ENCODE measurements at places on chromosomes 4 and X.
A peak's percentile ranks its signal among the peaks of the same experiment; 100 is the strongest.

- no peaks in the 10 kb centered on the region for H3K36me3 ChIP-seq
- H3K27ac ChIP-seq: no peak overlapping the region
- no peak overlapping the region for H3K4me3 ChIP-seq
- DNase-seq: no peak
- H3K27me3 ChIP-seq: no peaks in the 10 kb centered on the region
- H3K4me1 ChIP-seq: no peaks in the 10 kb centered on the region
Observed at GRCh38 chrX:9940421-9940820, 26.7 kb upstream of the CLDN34 start.

DNA sequence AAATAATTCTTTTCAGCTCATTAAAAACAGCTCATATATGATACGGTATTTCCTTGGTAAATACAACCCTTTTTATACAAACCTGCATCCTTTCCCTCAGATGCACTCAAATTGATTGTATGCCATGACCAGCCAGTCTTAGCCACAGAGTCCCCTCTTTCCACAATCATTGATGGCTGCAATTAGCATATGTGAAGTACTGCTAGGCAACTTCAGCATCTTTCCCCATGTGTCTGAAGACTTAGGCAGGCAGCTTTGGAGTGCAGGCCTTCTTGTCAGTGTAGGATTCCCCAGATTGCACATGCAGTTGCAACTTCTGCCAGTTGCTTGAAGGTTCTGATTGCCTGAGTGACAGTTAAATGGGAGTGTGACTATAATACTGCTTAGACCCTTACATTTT, 15.6 kb upstream of the MBNL3 start:
- no peak for DNase-seq
- H3K4me3 ChIP-seq: no peak overlapping the region
- no peaks in the 10 kb centered on the region for H3K36me3 ChIP-seq
- no peaks in the 10 kb centered on the region for H3K4me1 ChIP-seq
- peaks cover 5% of the 10 kb centered on the region for H3K27me3 ChIP-seq

DNA sequence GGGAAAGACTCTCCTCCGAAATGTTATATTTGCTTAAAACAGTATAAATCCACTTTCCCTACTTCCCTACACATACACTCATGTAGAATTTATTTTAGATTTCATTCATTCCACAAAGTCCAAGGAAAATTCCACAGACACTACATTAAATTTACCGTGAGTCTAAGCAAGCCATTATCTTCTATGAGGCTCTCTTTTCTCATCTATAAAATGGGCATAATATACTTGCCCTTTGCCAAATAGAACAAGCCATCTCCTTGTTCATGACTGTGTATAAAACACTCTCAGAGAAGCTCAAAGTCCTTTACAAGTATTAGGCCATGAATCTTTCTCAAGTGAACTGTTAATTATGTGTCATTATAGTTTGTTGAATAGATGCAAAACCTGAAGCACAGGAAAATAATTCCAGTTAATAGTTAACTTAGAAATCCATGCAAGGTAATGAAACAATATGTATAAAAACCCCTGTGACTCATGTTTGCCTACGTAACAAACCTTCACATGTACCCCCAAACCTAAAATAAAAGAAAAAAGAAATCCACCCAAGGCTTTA, 10.7 kb downstream of the TEC start:
- H3K27ac ChIP-seq: no peak overlapping the region
- H3K4me3 ChIP-seq: no peak overlapping the region
- H3K4me1 ChIP-seq: no peaks in the 10 kb centered on the region
- H3K36me3 ChIP-seq: no peaks in the 10 kb centered on the region
- H3K27me3 ChIP-seq: no peaks in the 10 kb centered on the region
- no peak for DNase-seq

DNA sequence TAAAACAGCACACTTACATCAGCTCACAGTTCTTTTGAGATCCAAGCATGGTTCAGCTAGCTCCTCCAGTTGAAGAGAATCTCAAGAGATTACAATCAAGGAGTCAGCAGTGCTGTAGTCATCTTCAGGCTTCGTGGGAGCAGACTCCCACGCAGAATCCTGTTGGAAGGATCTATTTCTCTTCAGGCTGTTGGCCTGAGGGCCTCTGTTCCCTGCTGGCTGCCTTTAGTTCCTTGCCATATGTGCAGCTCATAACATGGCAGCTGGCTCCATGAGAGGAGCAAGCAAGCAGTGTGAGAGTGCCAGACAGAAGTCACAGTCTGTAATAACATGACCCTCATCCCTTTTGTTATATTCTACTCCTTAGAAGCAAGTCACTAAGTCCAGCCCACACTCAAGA, 168.6 kb downstream of the COX18 start:
- H3K27me3 ChIP-seq: no peaks in the 10 kb centered on the region
- no peak overlapping the region for H3K4me3 ChIP-seq
- no peaks in the 10 kb centered on the region for H3K4me1 ChIP-seq

DNA sequence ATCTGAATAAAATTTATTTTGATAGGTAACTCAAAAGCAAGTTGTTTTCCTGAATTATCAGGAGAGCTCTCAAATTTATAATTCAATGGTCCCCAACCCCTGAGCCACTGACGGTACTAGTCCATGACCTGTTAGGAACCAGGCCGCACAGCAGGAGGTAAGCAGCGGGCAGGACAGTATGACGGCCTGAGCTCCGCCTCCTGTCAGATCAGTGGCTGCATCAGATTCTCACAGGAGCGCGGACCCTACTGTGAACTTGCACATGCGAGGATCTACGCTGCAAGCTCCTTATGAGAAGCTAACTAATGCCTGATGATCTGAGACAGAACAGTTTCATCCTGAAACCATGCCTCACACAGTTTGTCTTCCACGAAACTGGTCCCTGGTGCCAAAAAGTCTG, 37.9 kb upstream of the SEC24B start:
- no peaks in the 10 kb centered on the region for H3K27me3 ChIP-seq
- H3K27ac ChIP-seq: no peak overlapping the region
- DNase-seq: no peak

GRCh38 chrX:1170243-1170642, 42.2 kb downstream of the CRLF2 start:
- H3K4me3 ChIP-seq: no peak overlapping the region
- no peaks in the 10 kb centered on the region for H3K4me1 ChIP-seq
- no peak overlapping the region for H3K27ac ChIP-seq
- H3K27me3 ChIP-seq: no peaks in the 10 kb centered on the region
- H3K36me3 ChIP-seq: no peaks in the 10 kb centered on the region

- no peak overlapping the region for H3K27ac ChIP-seq
- H3K4me1 ChIP-seq: no peaks in the 10 kb centered on the region
- peak overlapping the region; percentile 60 for H3K4me3 ChIP-seq
- DNase-seq: no peak
- H3K36me3 ChIP-seq: no peaks in the 10 kb centered on the region
Observed at GRCh38 chr4:104424989-104425388, 69.7 kb downstream of the CXXC4 start.

DNA sequence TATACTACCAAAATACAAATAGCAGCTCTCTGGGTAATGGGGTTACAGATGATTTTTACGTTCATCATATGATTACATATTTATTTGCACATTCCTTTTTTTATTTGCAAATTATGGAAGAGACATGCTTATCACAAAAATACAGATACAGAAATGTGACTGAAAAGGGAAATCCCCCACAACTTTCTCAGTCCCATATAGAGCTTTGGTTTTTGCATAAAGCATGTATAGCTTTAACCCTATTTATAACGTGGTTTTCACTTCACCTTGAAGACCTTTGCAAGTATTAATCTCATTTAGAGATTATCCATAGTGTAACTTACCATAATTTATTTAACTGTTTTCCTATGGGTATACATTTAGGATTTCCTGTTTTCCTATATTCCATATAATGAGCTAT, 55.4 kb downstream of the PDK3 start:
- no peaks in the 10 kb centered on the region for H3K36me3 ChIP-seq
- H3K4me1 ChIP-seq: no peaks in the 10 kb centered on the region
- no peak overlapping the region for H3K4me3 ChIP-seq

GRCh38 chr4:19583827-19584569, 667.7 kb upstream of the SLIT2 start:
- no peak overlapping the region for H3K4me3 ChIP-seq
- no peak overlapping the region for H3K27ac ChIP-seq
- DNase-seq: no peak
- H3K4me1 ChIP-seq: no peaks in the 10 kb centered on the region

DNA sequence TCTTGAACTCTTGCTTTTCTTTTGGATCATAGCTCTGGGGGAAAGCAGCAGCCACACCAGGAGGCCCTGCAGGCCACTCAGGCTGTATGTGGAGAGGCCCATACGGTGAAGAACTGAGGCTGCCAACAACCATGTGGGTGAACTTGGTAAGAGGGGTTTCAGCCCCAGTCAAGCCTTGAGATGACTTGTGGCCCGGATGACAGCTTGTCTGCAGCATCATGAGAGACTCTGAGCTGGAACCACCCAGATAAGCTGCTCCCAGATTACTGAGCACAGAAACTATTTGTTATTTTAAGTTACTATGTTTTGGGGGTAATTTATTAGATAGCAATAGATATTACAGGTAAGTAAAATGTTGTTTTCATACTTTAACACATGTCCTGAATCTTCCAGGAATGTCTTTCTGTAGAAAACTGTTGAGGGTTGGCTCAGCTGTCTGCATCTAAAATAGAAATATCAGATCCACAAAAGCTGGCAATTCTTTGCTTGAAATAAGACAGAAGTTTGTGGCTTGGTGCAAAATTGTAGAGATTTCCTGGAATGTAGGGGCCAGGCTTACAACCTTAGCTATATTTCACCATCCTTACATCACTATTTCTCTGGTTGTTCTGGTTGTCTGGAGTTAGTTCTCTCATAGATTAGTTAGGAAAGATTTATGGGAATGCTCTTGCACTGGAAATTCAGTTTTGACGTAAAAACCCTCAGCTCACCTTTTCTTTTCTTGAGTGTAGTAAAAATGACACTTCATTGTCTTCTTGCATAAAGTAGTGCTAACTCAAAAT, 272.1 kb downstream of the RAPGEF2 start:
- H3K36me3 ChIP-seq: no peaks in the 10 kb centered on the region
- no peaks in the 10 kb centered on the region for H3K4me1 ChIP-seq
- no peak overlapping the region for H3K4me3 ChIP-seq
- no peaks in the 10 kb centered on the region for H3K27me3 ChIP-seq

GRCh38 chrX:53309837-53310236, 28.5 kb upstream of the IQSEC2 start:
- no peaks in the 10 kb centered on the region for H3K36me3 ChIP-seq
- H3K4me3 ChIP-seq: no peak overlapping the region
- DNase-seq: no peak
- peaks cover 9% of the 10 kb centered on the region for H3K27me3 ChIP-seq
- H3K27ac ChIP-seq: no peak overlapping the region

DNA sequence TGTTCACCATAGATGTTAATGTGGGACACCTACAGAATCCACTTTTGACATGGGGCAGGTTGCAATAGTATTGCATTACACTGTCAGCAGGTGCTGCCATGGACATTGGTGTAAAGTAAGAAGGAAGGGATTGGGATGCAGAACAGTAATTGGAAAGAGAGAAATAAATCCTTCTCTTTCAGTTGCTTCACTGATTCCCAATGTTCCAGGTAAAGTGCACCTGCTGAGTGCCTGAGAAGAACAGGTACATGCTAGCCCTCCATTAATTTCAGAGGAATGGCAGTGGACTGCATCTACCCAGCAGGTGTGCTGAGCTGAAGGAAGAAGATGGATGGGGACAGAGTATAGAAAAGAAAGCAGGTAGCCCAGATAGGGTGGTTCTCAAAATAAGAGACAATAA, 248.5 kb downstream of the TENM3 start:
- no peak for DNase-seq
- no peaks in the 10 kb centered on the region for H3K27me3 ChIP-seq
- H3K36me3 ChIP-seq: no peaks in the 10 kb centered on the region
- H3K4me1 ChIP-seq: no peaks in the 10 kb centered on the region

DNA sequence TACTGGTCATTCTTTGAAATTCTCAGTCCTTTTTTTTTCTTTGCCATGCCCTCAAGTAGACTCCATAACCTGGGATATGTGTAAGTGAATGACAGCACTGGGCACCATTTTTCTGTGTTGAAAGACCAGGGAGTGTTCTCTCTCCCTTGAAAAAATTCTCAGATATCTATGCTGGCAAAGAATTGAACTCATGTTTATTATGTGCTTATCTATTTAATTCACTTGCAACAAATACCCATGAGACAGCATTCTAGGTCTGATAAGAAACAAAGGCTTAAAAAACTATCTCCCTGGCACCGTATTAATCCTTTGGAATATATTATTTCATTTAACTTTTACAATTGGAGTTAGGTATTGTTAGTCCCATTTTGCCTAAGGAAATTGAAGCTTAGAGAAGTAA, 36.7 kb downstream of the LARP7 start:
- no peaks in the 10 kb centered on the region for H3K36me3 ChIP-seq
- no peaks in the 10 kb centered on the region for H3K27me3 ChIP-seq
- H3K4me3 ChIP-seq: no peak overlapping the region
- H3K4me1 ChIP-seq: no peaks in the 10 kb centered on the region

- no peaks in the 10 kb centered on the region for H3K27me3 ChIP-seq
- no peak for DNase-seq
- H3K4me1 ChIP-seq: peaks cover 5% of the 10 kb centered on the region
- H3K4me3 ChIP-seq: no peak overlapping the region
Observed at GRCh38 chr4:73851293-73851692, 1.8 kb upstream of the PF4V1 start.

- H3K4me1 ChIP-seq: no peaks in the 10 kb centered on the region
- no peaks in the 10 kb centered on the region for H3K36me3 ChIP-seq
- H3K27me3 ChIP-seq: no peaks in the 10 kb centered on the region
- no peak overlapping the region for H3K27ac ChIP-seq
- no peak overlapping the region for H3K4me3 ChIP-seq
Observed at GRCh38 chrX:63186137-63186536, 165.0 kb downstream of the SPIN4 start.

DNA sequence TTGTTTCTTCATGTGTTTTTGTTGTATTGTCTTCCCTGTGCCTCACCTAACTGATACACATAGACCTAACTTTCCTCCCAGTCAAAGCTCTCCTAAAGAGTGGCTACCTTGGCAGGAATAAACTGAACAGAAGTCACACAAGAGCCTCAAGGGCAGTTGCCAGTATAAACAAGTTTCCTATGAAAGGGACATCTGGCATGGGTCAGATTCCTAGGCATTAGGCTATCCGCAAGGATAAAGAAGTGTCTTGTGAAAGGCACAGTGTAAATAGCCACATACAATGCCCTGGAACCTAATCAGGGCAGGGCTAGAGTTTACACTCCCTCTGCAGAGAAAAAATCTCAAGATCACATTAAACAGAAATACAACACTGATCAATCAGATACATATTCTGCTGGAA, 220.8 kb downstream of the SPANXN3 start:
- H3K27me3 ChIP-seq: no peaks in the 10 kb centered on the region
- H3K36me3 ChIP-seq: no peaks in the 10 kb centered on the region
- DNase-seq: no peak
- no peak overlapping the region for H3K27ac ChIP-seq
- no peaks in the 10 kb centered on the region for H3K4me1 ChIP-seq

GRCh38 chr4:74283614-74284013, 24.7 kb upstream of the EPGN start:
- H3K4me1 ChIP-seq: no peaks in the 10 kb centered on the region
- H3K4me3 ChIP-seq: no peak overlapping the region
- no peaks in the 10 kb centered on the region for H3K27me3 ChIP-seq

DNA sequence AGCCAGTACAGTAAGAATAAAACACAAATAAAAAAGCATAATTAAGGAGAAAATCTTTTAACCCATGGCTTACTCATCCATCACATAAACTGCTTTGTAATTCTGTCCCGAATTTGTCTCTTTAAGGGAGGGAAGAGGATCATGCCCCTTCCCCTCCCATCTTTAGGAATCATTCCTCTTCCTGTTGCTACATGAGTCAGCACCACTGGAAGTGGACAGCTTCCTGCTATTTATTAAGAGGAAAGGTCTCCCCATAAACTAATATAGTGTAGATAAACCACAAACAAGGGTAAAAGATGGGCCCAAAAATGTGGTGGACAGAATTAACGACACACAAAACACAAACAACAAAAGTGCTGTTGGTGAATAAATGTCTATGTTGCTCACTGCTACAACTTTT, 75.8 kb downstream of the PPP3CA start:
- H3K4me1 ChIP-seq: no peaks in the 10 kb centered on the region
- H3K27ac ChIP-seq: no peak overlapping the region
- no peaks in the 10 kb centered on the region for H3K36me3 ChIP-seq
- no peaks in the 10 kb centered on the region for H3K27me3 ChIP-seq
